ENCODE measurements at places on chromosomes 2 and 18. TPM values are rescaled to one million over a fixed set of nuclear protein-coding genes. Genes with fewer than 3 reads are reported as not detected.
A peak's percentile ranks its signal among the peaks of the same experiment; 100 is the strongest.

OBSL1 gene
- total RNA-seq, result 44.2 TPM

DNA sequence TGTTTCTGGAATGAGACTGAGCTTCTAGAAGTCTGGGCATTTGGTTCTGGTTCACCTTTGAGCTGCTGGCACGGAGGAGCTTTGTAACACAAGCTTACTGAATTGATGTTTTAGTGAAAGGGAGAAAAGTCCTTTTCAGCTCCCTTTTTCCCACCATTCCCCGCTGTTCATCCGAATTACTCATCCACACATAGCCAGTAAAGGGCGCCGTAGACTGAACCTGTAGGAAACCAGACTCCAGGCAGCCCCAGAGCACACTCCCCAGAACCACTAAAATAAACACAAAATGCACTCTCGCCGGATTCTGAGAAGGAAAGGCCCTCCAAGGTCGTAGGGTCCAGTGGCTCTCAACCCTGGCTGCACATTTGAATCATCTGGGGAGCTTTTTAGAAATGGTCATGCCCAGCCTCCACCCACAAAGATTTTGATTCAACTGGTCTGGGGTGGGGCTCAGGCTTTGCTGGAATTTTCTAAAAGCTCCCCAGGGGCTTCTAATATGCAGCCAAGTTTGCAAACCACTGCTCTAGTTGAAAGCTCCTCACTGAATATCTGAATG, 29.6 kb downstream of the TCF7L1 start:
- peak; percentile 61 for DNase-seq

IGFBP2 gene
- total RNA-seq, result 7.6 TPM

DNA sequence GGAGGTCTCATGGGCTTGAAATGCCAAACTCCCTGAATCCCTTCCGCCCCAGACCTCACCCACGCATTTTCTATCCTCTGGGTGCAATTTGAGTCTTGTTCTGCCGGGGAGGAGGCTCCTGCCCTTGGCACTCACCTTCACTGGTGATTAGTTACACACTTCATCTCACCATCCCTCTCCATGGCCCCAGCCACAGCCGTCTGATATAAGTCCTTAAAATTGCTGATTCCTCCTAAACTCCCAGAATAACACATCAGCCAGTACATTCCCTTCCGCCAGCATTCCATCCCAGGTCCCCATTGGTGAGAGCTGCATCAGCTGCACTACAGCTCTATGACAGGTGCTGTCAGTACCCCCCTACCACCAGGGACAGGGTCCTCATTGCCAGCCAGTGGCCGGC, 3.9 kb downstream of the TIMM21 start:
- no peak for DNase-seq

- no peak for DNase-seq
Observed at GRCh38 chr2:237351046-237351445, 62.9 kb downstream of the COL6A3 start.

DNA sequence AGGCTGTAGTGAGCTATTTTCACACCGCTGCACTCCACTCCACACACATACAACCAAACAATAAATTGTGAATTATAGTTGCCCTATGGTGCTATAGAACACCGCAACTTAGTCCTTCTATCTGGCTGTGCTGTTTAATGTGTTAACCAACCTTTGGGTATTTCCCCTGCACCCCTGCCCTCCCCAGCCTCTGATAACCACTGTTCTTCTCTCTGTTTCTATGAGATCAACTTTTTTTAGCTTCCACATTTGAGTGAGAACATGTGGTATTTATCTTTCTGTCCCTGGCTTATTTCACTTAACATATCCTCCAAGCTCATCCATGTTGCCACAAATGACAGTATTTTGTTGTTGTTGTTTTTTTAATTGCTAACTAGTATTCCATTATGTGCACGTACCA, 32.5 kb downstream of the TET3 start:
- DNase-seq, result no peak

- DNase-seq, result peak; percentile 73
Observed at GRCh38 chr2:75619956-75620740, 26.4 kb upstream of the MRPL19 start.

DNA sequence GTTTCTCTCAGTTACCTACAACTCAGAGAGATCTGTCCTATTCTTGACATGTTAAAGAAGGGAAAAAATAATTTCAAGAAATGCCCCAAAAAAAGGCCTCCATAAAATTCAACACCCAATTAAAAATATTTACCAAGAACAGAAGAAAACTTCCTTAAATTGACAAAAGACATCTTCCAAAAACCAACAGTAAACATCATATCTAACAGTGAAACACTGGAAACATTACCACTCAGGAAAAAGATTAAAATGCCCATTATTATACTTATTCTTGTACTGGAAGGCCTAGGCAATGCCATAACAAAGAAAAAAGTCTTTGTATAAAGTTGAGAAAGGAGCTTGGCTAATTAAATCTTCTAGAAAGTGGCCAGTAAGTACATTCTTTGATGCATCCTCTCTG, 7.2 kb downstream of the DTNB start:
- DNase-seq, result no peak

DNA sequence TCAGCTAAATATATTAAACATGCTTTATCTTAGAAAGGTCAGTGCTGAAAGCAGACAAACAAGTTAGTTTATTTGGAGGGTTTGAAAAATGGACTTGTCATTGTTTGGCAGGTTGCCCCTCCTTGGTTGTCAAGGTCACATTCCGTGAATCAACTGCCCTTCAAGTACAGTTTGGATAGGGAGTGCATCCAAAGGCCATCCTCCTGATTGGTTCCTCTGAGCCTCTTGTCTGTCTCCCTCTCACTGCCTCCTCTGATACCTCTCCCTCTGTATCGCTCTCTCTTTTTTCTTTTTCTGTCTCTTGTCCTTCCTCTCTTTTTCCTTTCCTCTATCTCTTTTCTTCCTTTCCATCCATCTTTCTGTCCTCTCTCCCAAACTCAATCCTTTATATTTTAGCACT, 5.4 kb downstream of the ITGAV start:
- peak; percentile 80 for DNase-seq

- DNase-seq, result no peak
Observed at GRCh38 chr2:40178171-40178778, 273.6 kb downstream of the SLC8A1 start.

DNA sequence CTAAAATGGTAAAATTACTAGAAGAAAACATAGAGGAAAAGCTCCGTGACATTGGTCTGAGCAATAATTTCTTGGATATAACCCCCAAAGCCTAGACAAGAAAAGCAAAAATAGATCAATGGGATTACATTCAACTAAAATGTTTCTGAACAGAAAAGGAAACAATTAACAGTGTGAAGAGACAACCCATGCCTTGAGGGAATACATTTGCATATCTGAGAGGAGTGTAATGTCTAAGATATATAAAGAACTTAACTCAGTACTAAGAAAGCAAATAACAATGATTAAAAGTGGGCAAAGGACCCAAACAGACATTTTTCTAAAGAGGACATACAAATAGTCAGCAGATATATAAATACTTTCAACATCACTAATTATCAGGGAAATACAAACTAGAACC, 206.2 kb downstream of the VAPA start:
- no peak for DNase-seq

DNA sequence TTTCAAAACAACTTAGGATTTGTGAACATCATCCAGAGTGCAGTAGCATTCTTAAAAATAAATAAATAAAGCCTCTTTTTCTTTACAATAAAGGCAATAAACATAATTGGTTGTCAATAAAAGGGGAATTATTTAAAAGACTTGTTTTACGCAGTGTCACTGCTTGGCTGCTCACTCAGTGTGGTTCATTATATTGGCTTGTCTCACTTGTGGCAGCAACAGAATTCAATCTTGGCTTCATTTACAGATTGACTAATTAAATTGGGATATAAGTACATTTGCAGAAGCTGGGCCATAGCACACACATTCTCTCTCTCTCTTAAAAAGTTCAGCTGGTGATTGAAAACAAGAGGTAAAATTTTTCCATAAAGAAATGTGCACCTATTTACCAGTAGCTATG, 1027.6 kb downstream of the LRP1B start:
- DNase-seq, result no peak

DNA sequence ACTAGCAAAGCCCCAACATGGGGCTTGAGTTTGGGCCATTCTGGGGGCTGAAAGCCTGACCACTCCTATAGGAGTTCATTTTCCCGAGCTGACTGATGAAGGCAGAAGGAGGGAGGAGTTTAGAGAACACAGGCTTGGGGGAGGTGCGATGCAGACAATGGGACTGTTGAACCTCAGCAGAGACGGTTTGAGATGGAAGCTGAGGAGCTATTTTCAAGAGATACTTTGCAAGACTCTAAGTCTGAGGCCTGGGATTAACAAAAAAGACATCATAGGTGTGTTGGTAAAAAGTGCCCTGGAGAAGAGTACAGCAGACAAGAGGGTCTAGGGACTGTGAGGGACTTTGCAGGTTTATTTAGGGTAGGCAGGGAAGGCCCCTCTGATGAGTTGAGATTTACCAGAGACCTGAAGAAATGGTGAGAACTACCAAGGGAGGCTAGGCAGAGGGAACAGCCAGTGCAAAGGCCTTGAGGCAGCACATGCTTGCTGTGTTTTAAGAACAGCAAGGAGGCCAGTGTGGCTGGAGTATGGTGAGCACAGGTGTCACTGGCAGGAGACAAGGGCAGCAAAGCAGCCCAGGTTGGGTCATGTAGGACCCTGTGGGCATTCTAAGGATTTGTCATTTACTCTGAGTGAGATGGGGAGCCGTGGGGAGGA, 31.6 kb downstream of the PCBP1 start:
- DNase-seq, result no peak

RESP18 gene
- not detected for total RNA-seq

DNA sequence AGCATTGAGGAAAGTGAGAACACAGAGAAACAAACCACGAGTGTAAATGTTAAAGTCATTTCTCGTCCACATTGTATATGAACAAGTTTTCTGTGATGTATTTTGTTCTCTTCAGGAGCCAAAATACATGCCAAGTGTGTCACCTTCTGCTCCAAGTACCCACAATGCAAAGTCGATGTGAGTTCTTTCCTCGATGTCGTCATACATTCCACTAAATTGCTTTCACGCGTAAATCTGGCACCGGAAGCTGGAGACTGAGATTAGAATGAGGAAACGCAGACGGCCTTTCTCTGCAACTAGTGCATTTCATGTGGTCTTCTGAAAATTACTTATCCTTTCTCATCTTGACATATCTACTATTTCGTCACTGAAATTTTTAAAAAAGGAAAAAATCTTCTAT, 118.5 kb upstream of the SALL3 start:
- no peak for DNase-seq

PLCD4 gene
- total RNA-seq, result 0.39 TPM

All from M059J (cell line).